NCI-H2081 (cell line): ENCODE measurements at places on chromosomes 7 and 10.

GRCh38 chr7:123666492-123666891 is 10.8 kb downstream of the LMOD2 start:
- DNase-seq: peak; percentile 19

DNA sequence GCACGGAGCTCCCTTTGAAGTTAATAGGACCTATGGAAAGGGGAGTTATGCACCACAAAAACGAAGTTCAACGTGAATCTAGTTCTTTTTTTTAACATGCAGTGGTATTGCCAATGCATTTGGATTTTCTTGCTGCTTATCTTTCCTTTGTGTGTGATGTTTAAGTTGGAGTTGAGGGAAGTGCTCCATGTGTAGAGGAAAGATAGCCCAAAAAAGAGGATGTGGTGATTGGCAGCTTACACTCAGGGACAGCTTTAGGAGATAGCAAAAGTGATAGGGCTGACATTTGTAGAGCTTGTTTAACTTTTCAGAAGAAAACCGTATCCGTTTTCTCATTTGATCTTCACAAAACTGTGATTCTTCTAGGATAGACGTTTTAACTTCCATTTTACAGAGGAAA is 101.3 kb downstream of the MDFIC start:
- DNase-seq: no peak

- no peak for DNase-seq
Observed at GRCh38 chr7:91566402-91566732, 302.1 kb downstream of the FZD1 start.

DNA sequence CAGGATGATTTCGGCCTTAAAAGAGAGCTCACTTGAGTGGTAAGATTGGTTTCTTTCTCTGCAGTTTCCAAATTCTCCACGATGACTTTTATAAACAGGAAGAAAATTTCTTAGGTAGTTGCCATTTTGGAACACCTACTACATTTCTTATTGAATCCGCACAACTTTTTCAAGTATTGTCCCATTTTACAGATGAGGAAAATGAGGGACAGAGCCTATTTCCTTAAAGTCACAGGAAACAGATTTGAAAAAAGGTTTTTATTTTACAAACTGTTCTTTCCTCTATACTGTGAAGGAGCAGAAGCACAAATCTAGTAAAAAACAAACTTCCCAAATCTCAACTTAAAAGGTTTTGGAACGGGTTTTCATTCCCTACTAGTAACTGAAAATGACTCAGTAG is 2.7 kb downstream of the YWHAG start:
- no peak for DNase-seq

GRCh38 chr7:118590107-118590506 is 365.6 kb downstream of the ANKRD7 start:
- peak; percentile 30 for DNase-seq

DNA sequence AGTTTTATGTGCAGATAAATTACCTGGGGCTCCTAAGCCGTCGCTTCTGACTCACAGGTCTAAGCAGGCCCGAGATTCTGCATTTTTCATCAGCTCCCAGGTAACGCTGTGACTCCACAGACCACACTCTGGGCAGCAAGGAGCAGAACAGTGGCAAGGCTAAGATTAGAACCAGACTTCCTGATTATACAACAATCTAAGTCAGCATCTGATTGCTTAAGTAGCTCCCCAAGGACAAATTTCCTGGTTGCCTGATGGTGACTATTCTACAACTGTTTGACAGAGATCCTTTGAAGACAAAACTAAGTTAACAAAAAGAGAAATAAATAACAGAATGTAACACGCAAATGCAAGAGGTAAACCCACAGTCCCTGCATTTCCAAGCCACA is 69.0 kb downstream of the CREB3L2 start:
- DNase-seq: no peak

GRCh38 chr10:132932461-132933307 is 9.7 kb downstream of the CFAP46 start:
- no peak for DNase-seq

- DNase-seq: no peak
Observed at GRCh38 chr7:100118388-100119071, 628 bp downstream of the TAF6 start.

DNA sequence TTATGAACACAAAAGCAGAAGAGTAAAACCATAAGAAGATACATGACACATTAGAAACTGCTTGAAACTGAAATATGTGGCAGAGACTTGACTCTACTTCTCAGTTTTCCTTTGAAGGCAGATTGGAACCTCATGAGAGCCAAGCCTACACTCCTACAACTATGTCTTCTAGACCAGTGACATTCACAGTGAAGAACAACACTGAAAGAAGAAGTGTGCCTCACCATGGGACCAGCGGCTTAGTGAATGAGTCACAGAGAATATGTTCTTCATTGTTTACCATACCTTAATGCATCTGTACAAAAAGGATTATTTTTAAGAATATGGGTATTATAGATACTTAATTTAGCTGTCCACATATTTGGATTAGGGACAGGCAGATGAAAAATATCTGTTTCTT is 248.3 kb downstream of the CDC14C start:
- DNase-seq: no peak

DNA sequence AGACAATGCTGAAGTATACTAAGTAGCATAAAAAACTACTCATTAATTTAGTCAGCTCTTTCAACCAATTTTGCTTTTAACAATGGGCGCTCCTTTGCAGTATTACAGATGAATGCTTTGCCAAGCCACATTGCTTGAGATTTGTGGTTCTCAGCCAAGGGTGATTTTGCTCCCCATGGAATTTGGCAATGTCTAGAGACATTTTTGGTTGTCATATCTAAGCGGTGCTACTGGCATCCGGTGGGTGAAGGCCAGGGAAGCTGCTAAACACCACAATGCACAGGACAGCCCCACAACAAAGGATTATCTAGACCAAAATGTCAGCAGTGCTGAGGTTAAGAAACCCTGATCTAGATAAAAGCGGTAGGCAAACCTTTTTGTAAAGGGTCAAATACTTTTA is 112.0 kb downstream of the UBE2H start:
- no peak for DNase-seq
